ENCODE measurements at places on chromosomes 7 and 10. TPM values are rescaled to one million over a fixed set of nuclear protein-coding genes. Genes with fewer than 3 reads are reported as not detected.

The RBM17 gene
- total RNA-seq, result 35.6 TPM

The HECW1 gene
- total RNA-seq, result 7.6 TPM

The SYT15B gene
- not detected for total RNA-seq

The PTER gene
- 21.6 TPM for total RNA-seq

The CRHR2 gene
- total RNA-seq, result not detected

The MBL2 gene
- 1.1 TPM for total RNA-seq

GRCh38 chr10:9342885-9343570 lies 1288.5 kb downstream of the GATA3 start:
- H3K36me3 ChIP-seq, result no peaks in the 10 kb centered on the region
- no peaks in the 10 kb centered on the region for H3K27me3 ChIP-seq
- no peak overlapping the region for H3K27ac ChIP-seq
- no peaks in the 10 kb centered on the region for H3K4me1 ChIP-seq
- peak; percentile 67 for DNase-seq

GRCh38 chr10:95201736-95202135 lies 7.7 kb downstream of the ACSM6 start:
- H3K4me3 ChIP-seq, result no peak overlapping the region
- no peak for DNase-seq
- H3K36me3 ChIP-seq, result no peaks in the 10 kb centered on the region
- H3K27ac ChIP-seq, result no peak overlapping the region

GRCh38 chr7:143416565-143417149 lies 8.0 kb upstream of the EPHA1 start:
- H3K4me1 ChIP-seq, result peaks cover 8% of the 10 kb centered on the region
- H3K36me3 ChIP-seq, result no peaks in the 10 kb centered on the region
- H3K27ac ChIP-seq, result no peak overlapping the region
- H3K4me3 ChIP-seq, result no peak overlapping the region
- no peaks in the 10 kb centered on the region for H3K27me3 ChIP-seq

DNA sequence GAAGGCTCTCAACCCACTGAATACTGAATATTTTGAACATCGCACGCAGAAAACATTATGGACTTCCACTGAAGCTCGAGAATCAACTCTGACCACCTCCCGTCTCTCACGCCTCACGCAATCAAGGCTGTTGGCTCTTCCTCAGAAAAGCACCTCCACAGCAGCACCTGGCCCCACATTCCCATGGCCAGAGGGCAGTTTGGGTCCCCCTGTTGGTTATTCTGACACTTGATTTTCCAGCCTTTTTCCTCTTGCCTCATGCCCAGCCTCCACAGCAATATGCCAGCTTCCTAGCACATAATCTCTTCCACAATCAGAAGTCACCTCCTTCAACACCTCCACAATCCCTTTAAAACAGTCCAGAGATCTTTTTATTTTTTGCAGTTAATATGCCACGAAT lies 55.9 kb downstream of the SVOPL start:
- H3K36me3 ChIP-seq, result no peaks in the 10 kb centered on the region
- no peak overlapping the region for H3K4me3 ChIP-seq
- no peaks in the 10 kb centered on the region for H3K27me3 ChIP-seq
- no peak for DNase-seq

DNA sequence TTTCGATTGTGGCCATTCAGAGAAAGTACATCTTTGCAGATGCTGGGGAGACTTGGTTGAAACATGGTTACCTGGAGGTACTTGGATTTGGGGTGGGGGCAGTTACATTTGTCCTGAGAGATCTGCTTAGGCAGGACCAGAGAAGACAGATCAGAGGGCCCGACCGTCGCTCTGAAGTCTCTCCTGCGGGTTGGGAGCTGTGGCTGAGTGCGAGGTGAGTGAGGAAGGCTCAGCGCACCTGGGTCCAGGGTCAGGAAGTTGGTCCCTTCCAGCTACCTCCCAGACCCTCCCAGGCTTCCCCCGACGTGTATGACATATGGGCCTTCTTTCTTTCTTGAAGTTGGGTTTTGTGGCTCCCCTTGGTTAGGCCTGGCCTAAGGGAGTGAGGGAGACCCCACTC lies 56.3 kb downstream of the LHPP start:
- peaks cover 4% of the 10 kb centered on the region for H3K4me1 ChIP-seq
- no peaks in the 10 kb centered on the region for H3K36me3 ChIP-seq
- DNase-seq, result no peak
- no peaks in the 10 kb centered on the region for H3K27me3 ChIP-seq
- no peak overlapping the region for H3K4me3 ChIP-seq
- no peak overlapping the region for H3K27ac ChIP-seq

GRCh38 chr10:24415455-24416125 lies 206.7 kb downstream of the KIAA1217 start:
- no peaks in the 10 kb centered on the region for H3K36me3 ChIP-seq
- no peak overlapping the region for H3K4me3 ChIP-seq
- H3K27ac ChIP-seq, result peak overlapping the region; percentile 90
- DNase-seq, result peak; percentile 85
- no peaks in the 10 kb centered on the region for H3K27me3 ChIP-seq
- peaks cover 27% of the 10 kb centered on the region for H3K4me1 ChIP-seq

- DNase-seq, result no peak
- H3K36me3 ChIP-seq, result no peaks in the 10 kb centered on the region
- H3K27ac ChIP-seq, result no peak overlapping the region
- H3K4me3 ChIP-seq, result no peak overlapping the region
- peaks cover 20% of the 10 kb centered on the region for H3K4me1 ChIP-seq
These were observed 45.4 kb downstream of the FAM53B start for GRCh38 chr10:124698545-124699469.

DNA sequence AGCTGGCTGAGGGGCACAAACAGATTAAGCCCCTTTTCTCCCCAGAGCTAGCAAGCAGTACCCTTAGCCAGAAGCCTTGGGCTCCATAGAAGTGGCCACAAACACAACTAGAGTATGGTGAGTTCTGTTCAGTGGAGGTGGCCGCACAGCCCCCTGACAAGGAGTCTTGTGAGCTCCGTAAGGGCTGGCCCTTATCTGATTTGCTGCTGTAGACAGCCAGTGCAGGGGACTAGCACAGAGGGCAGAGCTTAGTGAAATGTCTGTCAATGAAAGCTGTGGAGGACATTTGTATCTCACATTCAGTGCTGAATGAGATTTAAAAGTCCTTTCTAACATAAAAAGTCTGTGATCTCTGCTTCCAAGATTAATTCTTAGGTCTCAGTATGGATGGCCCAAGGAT lies 137.3 kb downstream of the AUTS2 start:
- H3K4me3 ChIP-seq, result no peak overlapping the region
- H3K27me3 ChIP-seq, result no peaks in the 10 kb centered on the region
- H3K36me3 ChIP-seq, result no peaks in the 10 kb centered on the region
- no peak overlapping the region for H3K27ac ChIP-seq
- DNase-seq, result no peak

GRCh38 chr7:76428868-76429805 lies 4.4 kb downstream of the ZP3 start:
- DNase-seq, result no peak
- H3K27me3 ChIP-seq, result no peaks in the 10 kb centered on the region
- H3K4me3 ChIP-seq, result no peak overlapping the region
- H3K27ac ChIP-seq, result no peak overlapping the region

DNA sequence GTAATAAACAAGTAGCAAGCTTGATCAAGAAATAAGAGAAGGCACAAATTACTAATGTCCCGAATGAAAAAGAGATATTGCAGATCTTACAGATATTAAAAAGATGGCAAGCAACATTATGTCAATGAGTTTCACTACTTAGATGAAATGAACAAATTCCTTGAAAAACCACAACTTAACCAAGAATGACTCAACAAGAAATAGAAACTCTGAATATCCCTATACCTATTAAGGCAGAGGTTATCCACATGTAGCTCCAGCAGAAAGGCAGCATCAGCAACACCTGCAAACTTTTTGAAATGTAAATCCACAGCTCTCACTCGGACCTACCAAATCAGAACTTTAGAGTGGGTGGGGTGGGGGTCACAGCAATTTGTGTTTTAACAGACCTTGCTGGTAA lies 33.6 kb downstream of the PDE1C start:
- no peaks in the 10 kb centered on the region for H3K36me3 ChIP-seq
- no peak overlapping the region for H3K4me3 ChIP-seq
- H3K4me1 ChIP-seq, result peaks cover 4% of the 10 kb centered on the region
- DNase-seq, result no peak
- H3K27me3 ChIP-seq, result no peaks in the 10 kb centered on the region
